ENCODE measurements at places on chromosomes 11 and 22.

DNA sequence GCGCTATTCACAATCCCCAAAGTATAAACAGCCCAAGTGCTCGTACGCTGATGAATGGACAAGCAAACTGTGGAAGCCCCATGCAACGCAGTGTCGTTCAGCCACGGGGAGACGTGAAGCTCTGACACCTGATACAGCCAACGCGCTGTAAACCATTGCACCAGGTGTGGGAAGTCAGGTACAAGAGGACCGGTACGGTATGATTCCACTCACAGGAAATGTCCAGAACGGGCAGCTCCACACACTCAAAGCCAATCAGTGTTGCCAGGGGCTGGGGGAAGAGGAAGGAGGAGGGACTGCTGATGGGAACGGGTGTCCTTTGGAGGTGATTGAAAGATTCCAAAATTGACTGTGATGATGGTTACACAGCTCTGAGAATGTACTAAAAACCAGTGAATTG is 64.5 kb downstream of the BRD1 start:
- no peak for DNase-seq

DNA sequence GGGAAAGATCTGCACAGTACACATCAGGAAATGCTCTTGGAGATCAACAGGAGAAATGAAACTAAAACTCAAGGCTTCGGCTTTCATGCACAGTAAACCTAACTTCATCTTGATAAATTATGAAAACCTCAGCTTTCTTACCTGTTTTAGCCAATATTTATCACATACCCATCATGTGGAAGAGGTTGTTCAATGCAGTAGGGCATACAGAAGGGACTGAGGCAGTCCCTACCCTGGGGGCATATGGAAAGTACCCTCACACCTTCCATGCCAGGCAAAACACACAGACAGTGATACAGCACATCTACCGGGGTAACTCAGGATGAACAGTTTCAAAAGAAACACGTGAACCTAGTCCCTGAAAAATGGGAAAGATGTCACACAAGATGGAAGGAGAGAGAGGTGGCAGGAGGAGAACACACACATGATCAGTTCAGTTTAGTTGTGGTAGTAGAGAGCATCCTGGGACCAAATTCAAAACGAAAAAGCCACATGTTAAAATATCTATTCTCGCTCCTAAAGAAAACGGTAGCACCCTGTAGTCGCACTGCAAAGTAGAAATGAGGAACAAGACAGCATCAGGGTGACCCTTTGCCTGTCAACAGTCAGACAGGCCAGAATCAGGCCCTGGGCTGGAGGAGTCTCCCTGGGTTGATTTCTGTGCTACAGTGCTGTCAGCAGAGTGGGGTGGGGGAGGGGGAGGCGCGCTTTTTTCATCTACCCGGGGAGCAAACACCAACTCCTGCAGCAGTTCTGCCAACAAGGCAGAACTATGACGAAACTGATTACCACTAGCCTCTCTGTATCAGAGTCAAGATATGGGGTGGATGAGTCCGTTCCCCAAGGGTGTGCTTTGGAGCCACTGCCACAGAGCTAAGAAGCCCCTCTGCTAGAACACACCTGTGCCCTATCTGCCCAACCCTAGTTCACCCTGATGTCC is 1.3 kb downstream of the HIRA start:
- DNase-seq, result no peak

GRCh38 chr22:47123827-47124442 is 361.5 kb downstream of the TBC1D22A start:
- no peak for DNase-seq

DNA sequence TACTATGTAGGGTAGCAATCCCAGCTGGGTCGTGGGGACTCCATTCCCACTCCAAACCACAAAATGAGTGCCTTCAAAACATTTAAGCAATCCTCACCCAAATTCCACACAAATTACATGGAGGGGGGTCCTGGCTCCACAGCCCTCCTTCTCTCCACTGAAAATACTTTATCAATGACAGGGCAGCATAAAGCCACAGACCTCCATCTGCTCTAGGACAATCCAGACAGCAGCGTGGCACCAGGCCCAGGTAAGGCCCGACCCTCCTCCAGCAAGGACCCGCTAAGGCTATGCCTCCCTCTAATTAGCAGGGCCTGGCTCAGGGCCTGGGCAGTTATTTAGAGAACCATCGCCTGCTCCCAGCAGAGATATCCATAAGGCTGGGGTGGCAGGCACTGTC is at the start of gene PANX3:
Gene PANX3, plus strand, starts transcription at position 365 of the 400 bp plus-strand sequence. CDS start 129 bp downstream, outside the sequence.
- no peak for DNase-seq

- DNase-seq, result no peak
These were observed 89.5 kb upstream of the DDI1 start for GRCh38 chr11:103946793-103947545.

DNA sequence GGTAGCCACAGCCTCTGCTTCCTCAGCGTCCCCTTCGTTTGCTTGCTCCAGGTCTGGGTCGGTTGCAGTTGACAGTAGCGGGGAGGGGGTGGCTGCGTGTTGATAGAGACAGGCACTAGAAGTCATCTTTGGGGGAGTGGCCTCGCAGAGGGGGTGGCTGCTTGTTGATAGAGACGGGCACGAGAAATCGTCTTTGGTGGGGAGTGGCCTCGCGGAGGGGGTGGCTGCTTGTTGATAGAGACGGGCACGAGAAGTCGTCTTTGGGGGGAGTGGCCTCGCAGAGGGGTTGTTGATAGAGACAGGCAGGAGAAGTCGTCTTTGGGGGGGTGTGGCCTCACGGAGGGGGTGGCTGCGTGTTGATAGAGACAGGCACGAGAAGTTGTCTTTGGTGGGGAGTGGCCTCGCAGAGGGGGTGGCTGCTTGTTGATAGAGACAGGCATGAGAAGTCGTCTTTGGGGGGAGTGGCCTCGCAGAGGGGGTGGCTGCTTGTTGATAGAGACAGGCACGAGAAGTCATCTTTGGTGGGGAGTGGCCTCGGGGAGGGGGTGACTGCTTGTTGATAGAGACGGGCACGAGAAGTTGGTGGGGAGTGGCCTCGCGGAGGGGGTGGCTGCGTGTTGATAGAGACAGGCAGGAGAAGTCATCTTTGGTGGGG is 328.3 kb downstream of the TBC1D22A start:
- DNase-seq, result no peak

- no peak for DNase-seq
These were observed 49.6 kb downstream of the KIF18A start for GRCh38 chr11:28058333-28058732.

GRCh38 chr22:37782340-37783168 is 25.2 kb upstream of the GCAT start:
- DNase-seq, result no peak

- DNase-seq, result no peak
These were observed 22.7 kb downstream of the CBX7 start for GRCh38 chr22:39129746-39130145.

DNA sequence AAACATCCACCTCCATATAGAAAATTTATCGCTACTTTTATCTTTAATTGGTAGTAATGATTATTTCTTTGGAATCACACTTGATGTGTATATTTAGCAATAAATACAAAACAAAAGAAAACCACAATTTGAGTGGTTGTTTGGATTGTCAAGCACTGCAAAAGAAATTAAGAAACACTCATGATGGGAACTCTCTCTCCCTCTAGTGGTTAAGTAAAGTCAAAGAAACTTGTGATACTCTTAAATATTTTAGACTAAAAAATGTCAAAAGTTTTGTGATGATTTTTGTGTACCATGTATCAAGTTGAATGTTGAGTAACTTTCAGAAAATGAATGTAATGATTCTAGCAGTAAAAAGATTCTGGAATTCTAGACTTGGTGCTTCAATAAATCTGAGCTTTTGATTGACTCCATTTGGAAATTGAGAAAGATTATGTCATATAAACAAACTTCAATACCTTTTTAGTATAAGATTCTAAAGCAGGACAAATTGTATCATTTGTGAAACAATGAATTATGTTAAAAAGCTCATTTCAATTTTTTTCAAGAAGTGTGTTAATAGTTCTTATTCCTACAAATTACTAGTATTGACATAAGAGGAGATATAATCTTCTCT is 20.8 kb downstream of the MUC15 start:
- DNase-seq, result no peak

GRCh38 chr22:41382098-41382578 is 396 bp downstream of the TEF start:
- DNase-seq, result peak; percentile 91

DNA sequence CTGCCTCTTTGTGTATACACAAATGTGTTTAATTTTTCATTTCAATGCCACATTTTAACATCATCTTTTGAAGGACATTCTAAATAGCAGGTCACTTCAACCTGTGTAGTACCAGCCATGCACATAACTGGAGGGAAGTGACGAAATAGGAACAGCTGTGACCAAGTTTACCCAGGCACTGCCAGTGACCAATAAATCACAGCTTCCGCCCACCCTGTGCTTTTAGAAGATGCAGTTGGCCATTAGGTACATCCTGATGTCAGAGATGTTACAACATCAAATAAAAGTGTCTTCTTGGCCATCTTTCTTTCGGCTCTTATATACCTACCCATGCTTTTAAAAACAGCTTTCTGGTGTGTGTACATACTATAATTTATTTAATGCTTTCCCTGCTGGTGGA is 7.8 kb downstream of the LDLRAD3 start:
- DNase-seq, result no peak

DNA sequence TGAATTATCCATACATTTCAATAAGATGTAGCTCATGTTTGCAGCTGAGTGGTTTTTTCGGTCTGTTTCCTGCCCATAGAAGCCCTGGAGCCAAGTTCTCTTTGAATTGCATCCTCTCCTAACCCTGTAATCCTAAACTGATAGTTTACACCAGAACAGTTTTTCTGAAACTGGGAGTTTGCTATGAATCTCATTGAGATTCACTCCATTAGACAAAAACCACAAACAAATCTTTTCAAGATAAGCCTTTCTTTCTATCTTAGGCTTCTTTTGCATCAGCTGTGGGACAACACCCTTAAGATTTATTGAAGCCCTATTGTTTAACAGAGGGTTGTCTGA is 324.8 kb downstream of the DYNC2H1 start:
- no peak for DNase-seq

DNA sequence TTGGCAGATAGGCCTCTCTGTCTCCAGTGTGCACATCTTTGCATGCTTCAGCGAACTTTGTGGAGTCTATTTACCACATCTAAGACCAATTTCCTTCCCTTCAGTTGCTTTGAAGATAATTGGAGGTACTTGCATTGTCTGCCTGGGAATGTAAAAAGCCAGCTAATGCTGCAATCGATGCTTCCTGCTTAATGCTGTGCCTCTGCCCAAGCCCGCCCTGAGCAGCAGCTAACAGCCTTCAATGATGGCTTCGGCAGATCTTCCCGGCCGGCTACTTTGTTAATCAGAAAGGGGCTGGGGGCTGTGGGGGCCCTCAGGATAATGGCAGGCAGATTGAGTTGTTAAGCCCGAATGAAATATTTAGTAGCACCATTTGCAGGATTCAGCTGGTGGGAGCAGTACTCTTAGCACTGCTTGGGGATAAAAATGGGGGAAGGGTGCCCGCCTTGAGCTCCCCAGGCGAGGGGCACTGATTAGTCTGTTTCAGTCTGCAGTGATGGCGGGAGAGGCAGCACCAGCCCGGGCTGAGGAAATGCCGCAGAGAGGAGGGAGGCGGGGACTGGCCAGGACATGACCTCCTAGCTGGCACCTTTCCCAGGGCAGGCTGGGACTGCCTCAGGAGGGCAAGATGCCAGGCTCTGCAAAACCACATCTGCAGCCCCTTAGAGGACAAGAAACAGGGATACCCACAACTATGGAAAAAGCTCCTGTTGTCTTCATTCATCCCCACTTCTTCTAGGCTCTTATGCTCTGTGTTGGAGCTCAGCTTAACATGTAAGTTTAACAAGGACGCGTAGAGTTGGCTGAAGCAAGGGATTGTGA is 460.0 kb downstream of the BUD13 start:
- peak; percentile 63 for DNase-seq

- no peak for DNase-seq
These were observed 13.2 kb downstream of the OR10AG1 start for GRCh38 chr11:55956521-55956920.
